CD4-positive, alpha-beta memory T cell (primary cell): ENCODE measurements at places on chromosomes 5 and 9. TPM values are rescaled to one million over a fixed set of nuclear protein-coding genes. Genes with fewer than 3 reads are reported as not detected.

Gene PAEP
- total RNA-seq, result not detected

Gene PCDHGA6
- total RNA-seq, result 0.50 TPM

Gene TXN
- total RNA-seq, result 45.6 TPM

Gene IL13
- total RNA-seq, result not detected

Gene TMEM167A
- total RNA-seq, result 47.9 TPM

Gene PCDHB4
- total RNA-seq, result not detected

Gene DMRT2
- not detected for total RNA-seq
